ENCODE measurements at places on chromosomes 13 and 19.

DNA sequence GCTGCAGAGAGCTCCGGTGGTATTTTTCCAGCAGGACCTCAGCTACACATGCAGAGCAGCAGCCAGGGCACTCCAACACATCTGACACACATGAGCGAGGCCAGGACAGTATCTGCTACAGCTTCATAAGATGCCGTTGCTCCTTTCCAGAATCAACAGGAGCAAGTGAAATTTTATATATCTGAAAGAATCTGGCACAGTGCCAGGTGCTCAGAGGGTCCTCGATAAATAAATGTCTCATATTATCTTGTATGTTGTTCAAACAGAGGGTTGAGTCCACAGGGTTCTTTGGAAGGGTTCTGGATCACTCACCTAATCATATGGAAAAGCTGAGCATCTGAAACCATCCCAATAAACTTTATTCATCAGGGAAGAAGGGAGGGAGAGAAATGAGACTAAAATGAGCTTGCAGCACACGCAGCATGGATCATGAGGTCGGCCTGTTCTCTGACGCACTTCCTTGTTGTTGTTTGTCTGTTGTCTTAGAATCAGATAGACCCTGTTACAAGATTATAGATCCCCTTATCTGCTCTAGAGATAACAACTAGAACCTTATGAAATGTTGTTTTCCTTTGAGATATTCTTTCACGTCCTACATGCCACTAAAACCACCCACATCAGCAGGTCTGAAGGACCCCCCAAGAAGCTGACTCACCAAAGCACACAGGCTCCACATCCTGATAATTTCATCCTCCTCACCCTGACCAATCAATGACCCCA is 3.2 kb upstream of the METTL21C start:
- DNase-seq: no peak

DNA sequence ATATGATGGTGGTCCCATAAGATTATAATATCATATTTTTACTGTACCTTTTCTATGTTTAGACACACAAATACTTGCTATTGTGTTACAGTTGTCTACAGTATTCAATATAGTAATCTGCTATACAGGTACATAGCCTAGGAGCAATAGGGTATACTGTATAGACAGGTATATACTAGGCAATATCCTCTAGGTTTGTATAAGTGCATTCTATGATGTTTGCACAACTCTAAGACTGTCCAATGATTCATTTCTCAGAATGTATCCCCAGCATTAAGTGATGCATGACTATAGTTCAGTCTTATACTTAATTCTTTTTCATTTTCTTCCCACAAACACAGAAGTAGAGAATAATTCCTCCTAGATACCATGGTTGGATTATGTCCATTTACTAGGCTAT is 383.3 kb downstream of the DACH1 start:
- no peak for DNase-seq

GRCh38 chr19:9700229-9700981 is 25.5 kb upstream of the ZNF562 start:
- no peak for DNase-seq

GRCh38 chr13:77545626-77546412 is 10.3 kb downstream of the SCEL start:
- DNase-seq: no peak

DNA sequence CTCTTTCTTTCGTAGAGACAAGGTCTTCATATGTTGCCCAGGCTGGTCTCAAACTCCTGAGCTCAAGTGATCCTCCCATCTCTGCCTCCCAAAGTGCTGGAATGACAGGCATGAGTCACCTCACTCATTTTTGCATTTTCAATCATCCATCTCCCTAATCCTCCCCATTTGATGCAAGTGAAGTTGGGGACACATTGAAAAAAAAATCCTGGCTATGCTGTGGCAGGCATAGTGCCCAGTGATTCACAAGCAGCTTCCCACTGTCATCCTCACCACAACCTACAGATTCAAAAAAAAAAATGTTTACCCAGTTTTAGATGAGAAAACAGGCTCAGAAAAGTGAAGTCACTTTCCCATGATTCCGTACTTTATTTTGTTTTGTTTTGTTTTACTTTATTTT is 44.7 kb upstream of the USP29 start:
- DNase-seq: no peak

DNA sequence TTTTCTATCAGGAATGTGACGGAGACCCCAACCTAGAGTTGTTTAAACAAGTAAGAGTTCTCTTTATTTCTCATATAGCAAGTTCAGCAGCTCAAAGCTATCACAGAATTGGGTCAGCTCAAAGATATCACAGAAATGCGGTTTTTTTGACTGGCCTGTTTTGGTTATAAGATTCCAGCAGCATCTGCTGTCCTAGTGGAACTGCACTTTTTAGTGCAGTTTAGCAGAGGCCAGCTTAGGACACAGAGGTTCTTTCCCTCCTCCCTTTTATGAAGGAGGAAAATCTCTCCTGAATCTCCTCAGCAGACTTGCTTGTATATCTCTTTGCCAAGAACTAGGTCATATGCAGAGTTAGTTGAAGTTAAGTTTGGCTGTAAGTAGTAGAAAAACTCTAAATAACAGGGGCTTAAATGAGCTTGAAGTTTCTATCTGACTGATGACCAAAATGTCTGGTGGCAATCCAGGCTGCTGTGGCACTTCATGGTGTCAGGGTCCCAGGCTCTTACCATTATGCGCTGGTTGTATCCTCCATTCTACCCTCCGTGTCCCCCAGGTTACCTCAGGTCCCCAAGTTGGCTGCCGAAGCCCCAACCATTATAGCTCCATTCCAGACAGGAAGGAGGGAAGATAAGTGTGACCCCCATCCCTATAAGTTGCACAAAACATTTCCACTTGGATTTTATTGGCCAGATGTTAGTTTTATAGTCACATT is 6.6 kb downstream of the PPP2R1A start:
- no peak for DNase-seq

GRCh38 chr19:11105014-11105636 is 15.9 kb downstream of the LDLR start:
- no peak for DNase-seq

DNA sequence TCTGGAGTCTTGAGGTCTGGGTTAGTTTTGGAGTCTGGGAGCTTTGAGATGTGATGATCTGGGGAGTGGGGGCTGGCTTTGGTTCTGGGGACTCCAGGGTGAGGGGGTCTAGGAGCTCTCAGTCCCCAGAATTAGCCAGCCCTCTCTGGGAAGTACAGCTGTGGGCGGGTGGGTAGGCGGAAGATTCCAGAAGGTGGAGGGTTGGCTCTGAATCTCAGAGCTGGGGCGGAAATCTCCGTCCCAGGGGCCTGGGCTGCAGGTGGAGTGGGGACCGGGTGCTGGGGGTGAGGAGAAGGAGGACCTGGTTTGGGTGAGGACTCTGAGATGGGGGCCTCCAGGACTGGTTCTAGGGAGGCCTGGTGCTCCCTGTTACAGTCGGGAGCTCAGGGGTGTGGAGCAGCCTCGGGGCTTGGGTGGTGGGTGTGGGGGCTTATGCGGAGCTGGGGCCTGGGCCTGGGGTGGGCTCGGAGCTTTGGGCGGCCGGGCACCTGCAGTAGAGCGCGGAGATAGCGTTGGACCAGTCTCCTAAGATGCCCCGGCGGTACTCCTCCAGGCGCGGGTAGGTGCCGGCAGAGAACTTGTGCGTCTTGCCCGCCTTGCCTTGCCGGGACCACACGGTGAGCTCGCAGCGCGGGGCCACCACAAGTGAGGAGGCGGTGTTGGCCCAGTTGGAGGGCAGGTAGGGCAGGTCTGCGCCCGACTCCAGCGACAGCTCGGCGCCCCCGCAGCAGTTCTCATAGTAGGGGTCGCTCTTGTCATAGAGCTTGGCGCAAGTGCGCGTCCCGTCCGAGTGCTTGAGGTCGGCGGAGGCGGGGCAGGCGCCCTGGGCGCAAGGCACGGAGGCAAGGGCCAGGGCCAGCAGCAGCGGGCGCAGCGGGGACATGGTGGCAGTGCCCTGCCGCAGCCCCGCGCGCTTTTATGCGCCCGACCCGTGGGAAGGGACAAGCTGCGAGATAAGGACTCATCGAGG is at the start of gene SYCN:
SYCN (minus strand) TSS at position 892 of the 970 bp plus-strand sequence; CDS start at position 883, 9 bp downstream.
- DNase-seq: no peak

DNA sequence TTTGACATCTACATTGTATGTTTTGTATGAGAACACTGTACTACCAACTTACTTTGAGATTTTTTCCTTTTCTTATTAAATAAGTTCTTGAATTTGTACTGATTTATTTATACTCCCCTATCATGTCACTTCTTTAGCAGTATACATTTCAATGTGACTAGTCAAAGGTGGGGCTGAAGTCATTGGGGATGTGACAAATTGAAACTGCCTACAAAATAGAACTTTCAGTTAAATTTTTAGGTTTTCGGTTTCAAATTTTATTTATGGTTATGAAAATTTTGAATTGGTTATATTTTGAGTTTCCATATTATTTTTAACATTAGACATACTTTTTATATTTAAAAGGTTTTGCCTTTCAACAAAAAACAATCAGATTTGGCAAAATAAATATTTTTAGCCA is 221.6 kb downstream of the NBEA start:
- no peak for DNase-seq

DNA sequence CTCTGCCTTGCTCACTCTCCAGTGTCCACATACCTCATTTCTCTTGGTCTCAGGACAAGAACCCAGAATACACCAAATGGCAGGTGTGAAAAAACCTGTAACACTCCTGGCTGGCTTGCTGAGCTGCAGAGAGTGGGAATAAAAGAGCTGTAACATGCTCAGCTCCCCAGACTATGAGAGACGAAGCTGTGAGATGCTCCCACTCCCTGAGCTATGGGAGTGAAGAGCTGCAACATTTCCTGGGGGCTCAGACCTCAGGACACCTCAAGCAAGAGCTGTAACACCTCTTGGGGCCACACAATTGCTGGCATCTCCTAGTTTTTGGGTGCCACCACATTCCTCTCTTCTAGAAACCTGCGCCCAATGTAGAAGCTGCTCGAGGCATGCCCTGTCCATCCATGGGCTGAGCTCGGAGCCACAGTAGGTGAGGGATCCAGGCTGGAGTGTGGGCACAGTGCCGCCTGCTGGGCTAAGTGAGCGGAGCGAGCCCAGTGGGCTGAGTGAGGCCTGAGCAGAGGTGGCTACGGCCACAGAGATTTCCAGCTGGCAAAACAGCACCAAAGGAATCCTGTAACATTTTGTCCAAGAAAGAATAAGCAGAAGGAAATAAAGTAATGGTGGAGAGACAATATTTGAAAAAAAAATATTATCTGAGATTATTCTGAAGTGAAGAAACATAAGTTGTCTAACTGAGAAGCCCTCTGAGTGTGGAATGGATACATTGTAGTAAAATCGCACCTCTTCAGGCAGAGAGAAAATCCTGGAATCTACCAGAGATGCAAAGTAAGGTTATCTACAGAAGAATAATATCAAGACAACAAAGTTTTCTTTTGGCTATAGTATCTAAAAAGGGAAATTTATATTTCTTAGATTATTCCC is 186.2 kb upstream of the PCDH9 start:
- no peak for DNase-seq

- no peak for DNase-seq
Measured at GRCh38 chr19:53182202-53182601, 11.0 kb downstream of the ZNF665 start.

DNA sequence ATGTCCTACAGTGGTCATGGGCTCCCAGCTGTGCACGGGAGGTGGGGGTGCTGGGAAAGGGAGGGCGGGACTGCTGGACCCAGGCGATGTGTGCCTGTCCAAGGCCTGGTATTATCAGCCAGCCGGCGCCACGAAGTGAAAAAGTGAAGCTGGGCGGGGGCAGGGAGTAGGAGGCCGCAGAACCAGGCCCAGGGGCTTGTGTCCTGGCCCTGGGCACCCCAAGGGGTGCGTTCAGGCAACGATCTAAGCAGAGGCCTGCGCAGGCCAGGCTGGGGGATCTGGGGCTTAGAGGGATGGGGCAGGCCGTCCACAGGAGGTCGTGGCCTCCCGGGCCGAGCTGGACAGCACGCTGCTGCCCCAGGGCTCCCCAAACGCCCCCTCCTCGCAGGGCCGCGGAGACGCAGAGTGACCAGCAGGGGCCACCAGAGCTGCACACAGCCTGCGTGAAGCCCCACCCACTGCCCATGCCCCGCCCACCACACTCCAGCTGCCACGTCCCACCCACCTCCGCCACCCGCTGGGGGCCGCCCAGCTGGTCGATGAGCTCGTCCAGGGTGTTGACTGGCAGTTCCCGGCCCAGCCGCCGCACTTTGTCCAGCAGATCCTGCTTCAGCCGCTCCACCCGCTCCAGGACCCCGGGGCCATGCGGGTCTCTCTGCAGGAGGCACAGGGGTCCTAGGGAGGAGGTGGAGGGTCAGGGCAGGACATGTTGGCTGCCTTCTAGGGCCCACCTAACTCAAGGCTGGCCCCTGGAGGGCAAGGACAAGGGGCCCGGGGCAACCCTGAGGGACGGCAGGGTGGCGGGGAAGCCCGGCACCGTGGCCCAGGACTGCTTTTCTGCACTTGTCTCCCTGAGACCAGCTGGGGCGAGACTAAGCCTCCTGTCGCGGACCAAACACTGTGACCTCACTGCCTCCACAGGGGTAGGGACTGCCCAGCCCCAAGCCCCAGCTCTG is 9.5 kb downstream of the GPX4 start:
- peak; percentile 78 for DNase-seq

- DNase-seq: no peak
Measured at GRCh38 chr13:96248996-96249395, 159.1 kb downstream of the HS6ST3 start.

GRCh38 chr19:38731654-38732301 is 12.5 kb downstream of the CAPN12 start:
- no peak for DNase-seq

DNA sequence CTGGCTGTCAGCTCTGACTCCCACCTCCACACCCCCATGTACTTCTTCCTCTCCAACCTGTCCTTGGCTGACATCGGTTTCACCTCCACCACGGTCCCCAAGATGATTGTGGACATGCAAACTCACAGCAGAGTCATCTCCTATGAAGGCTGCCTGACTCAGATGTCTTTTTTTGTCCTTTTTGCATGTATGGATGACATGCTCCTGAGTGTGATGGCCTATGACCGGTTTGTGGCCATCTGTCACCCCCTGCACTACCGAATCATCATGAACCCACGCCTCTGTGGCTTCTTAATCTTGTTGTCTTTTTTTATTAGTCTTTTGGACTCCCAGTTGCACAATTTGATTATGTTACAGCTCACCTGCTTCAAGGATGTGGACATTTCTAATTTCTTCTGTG is 506 bp downstream of the OR7E24 start:
- no peak for DNase-seq

- DNase-seq: no peak
Measured at GRCh38 chr13:53151336-53152056, 122.9 kb downstream of the OLFM4 start.

DNA sequence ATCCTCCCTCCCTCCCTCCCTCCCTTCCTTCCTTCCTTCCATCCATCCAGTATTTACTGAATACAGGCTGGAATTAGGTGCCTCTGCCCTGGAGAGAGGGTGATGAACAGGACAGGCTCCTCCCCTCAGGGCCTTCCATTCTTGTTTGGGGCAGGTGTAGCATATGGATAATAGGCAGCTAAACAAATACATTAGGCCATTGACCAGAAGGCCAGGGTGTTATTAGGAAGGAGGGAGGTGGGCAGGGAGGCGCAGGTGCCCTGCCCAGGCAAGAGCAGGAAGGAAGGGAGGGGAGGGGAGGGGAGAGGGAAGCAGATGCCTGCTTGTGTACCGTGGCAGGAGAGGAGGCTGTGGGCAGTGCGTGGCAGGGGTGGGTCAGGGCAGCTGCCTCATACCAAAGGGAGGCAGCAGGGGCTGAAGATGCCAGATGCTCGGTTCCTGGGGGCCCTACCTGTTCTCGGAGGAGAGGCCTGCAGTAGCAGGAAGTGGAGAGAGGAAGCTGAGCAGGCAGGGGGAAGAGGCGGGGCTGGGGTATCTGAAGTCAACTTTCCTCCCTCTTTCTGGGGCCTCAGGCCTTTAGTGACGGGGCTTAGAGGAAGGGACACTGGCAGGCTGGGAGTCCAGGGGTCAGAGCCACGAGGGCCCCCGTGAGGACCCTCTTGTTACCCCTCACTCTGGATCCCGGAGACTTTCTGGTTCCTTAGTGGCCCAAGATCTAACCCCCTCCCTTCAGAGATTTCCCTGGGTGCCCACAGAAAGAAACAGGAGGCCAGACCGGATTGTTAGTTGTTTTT is at the start of gene RINL:
RINL (minus strand) TSS at position 495 of the 794 bp plus-strand sequence. CDS start 1,533 bp downstream, outside the sequence.
- no peak for DNase-seq
